CD8-positive, alpha-beta T cell (primary cell): ENCODE measurements at places on chromosomes 11 and 22. TPM values are rescaled to one million over a fixed set of nuclear protein-coding genes. Genes with fewer than 3 reads are reported as not detected.

The CADM1 gene
- 0.92 TPM for total RNA-seq

The TMEM25 gene
- total RNA-seq, result 14.0 TPM

The GPHA2 gene
- total RNA-seq, result not detected

The ACR gene
- not detected for total RNA-seq

The PRCP gene
- total RNA-seq, result 23.9 TPM

The CABP4 gene
- total RNA-seq, result 5.2 TPM

The BBOX1 gene
- not detected for total RNA-seq

The C11orf87 gene
- not detected for total RNA-seq

The CEND1 gene
- not detected for total RNA-seq

The RBMXL2 gene
- not detected for total RNA-seq

The KRTAP5-11 gene
- not detected for total RNA-seq

The MAFF gene
- 91.2 TPM for total RNA-seq

The CECR2 gene
- total RNA-seq, result 0.08 TPM

The PLEKHA7 gene
- 0.84 TPM for total RNA-seq

The SOX10 gene
- not detected for total RNA-seq

The KDM4D gene
- total RNA-seq, result 0.14 TPM

The SPTBN2 gene
- not detected for total RNA-seq

The ART1 gene
- total RNA-seq, result not detected

The MUC6 gene
- not detected for total RNA-seq

The PSMA1 gene
- total RNA-seq, result 193 TPM

The OR5P2 gene
- not detected for total RNA-seq

The MS4A3 gene
- not detected for total RNA-seq

The NRIP3 gene
- 8.8 TPM for total RNA-seq

The TEX12 gene
- not detected for total RNA-seq

The B4GALNT4 gene
- 0.44 TPM for total RNA-seq

The MMP13 gene
- not detected for total RNA-seq

The MRGPRX4 gene
- not detected for total RNA-seq

The MPZL3 gene
- 16.8 TPM for total RNA-seq

The SERPIND1 gene
- not detected for total RNA-seq
